ENCODE measurements at places on chromosomes 3 and 15. TPM values are rescaled to one million over a fixed set of nuclear protein-coding genes. Genes with fewer than 3 reads are reported as not detected.

GRCh38 chr3:44957986-44958385, 18.0 kb downstream of the ZDHHC3 start:
- H3K4me3 ChIP-seq, result no peak overlapping the region
- no peak for DNase-seq
- H3K27ac ChIP-seq, result no peak overlapping the region

- no peaks in the 10 kb centered on the region for H3K4me1 ChIP-seq
- peaks cover 7% of the 10 kb centered on the region for H3K27me3 ChIP-seq
- H3K27ac ChIP-seq, result no peak overlapping the region
- H3K4me3 ChIP-seq, result no peak overlapping the region
- no peaks in the 10 kb centered on the region for H3K36me3 ChIP-seq
- DNase-seq, result no peak
Measured at GRCh38 chr3:178459038-178459410, 77.2 kb upstream of the KCNMB2 start.

DNA sequence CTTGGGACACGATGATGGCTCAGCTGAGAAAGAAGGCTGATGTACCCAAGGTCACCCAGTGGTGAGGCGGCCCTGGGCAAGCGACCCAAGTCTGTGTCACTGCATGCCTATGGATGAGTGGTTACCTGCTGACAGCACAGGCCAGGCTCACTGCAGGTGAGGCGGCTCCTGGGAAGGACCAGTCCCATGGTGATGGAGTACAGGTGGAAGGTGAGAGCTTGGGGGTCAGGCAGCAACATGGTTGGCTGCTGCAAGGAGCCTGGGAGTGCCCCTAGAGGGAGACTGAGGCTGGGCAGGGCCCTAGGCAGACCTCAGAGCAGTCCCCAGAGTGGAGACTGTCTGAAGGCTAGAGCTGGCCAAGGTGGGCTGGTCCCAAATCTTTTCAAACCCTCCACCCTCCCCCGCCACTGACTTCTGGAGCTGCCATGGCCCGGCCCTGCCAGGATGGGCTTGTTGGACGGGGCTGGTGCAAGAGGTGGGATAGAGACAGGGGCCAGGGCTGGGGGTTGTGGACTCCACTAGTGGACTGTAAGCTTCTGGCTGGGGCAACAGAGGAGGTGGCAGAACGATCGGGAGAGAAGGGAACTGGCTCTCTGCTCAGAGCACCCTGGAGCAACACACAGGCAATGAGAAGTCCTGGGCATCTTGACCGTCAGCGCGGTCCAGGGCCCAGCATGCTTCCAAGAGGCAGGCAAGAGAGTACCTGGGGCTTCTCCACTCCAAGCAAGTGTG, 72.5 kb upstream of the SLC6A11 start:
- H3K27me3 ChIP-seq, result peaks cover 23% of the 10 kb centered on the region
- H3K4me1 ChIP-seq, result peaks cover 7% of the 10 kb centered on the region
- no peak overlapping the region for H3K4me3 ChIP-seq
- H3K36me3 ChIP-seq, result no peaks in the 10 kb centered on the region

GRCh38 chr3:68866157-68866556, 66.2 kb downstream of the TAFA4 start:
- no peak overlapping the region for H3K4me3 ChIP-seq
- no peaks in the 10 kb centered on the region for H3K4me1 ChIP-seq
- DNase-seq, result no peak
- no peak overlapping the region for H3K27ac ChIP-seq
- no peaks in the 10 kb centered on the region for H3K36me3 ChIP-seq

SLC9C1 gene
- total RNA-seq, result 0.24 TPM

DNA sequence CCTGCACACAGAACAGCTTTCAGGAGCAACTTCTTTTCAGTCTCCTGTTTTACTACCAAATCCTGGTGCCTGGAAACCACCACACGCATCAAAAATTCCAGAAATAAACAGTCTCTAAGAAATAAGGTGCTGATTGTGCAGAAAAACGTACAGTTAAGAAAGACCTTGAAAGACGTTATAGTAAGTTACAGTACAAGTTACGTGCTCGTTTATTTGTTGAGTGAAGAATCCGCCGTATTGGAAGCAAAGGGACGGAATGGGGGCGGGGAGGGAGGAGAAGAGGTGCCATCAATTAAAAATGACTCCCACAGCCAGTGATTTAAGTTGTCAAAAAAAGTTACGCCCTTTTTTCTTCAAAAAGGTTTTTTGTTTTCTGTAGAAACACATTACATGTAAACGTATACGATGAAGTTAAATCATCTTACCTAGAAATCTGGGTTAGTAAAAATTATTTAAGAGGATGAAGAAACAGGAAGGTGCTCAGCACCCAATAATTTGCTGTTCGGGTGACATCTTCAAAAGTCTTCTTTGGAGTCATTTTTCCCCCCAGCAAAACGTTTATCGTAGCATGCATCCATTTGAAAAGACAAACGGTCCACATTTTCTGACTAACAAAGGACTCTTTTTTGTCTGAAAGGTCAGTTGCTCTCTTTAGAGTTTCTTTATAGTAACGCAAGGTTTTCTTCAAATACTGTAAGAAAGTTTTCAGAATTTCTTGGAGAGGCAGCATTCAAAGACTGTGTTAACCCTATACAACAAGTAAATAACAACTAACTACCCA, 782 bp upstream of the UACA start:
- H3K27me3 ChIP-seq, result peaks cover 18% of the 10 kb centered on the region
- no peak overlapping the region for H3K27ac ChIP-seq
- peak overlapping the region; percentile 87 for H3K4me3 ChIP-seq

ELL3 gene
- 95.5 TPM for total RNA-seq

FGF12 gene
- total RNA-seq, result not detected

- peaks cover 51% of the 10 kb centered on the region for H3K4me1 ChIP-seq
- DNase-seq, result no peak
- H3K4me3 ChIP-seq, result no peak overlapping the region
- H3K27ac ChIP-seq, result no peak overlapping the region
- no peaks in the 10 kb centered on the region for H3K36me3 ChIP-seq
- no peaks in the 10 kb centered on the region for H3K27me3 ChIP-seq
Measured at GRCh38 chr3:45564172-45564571, 30.4 kb upstream of the LIMD1 start.

DNA sequence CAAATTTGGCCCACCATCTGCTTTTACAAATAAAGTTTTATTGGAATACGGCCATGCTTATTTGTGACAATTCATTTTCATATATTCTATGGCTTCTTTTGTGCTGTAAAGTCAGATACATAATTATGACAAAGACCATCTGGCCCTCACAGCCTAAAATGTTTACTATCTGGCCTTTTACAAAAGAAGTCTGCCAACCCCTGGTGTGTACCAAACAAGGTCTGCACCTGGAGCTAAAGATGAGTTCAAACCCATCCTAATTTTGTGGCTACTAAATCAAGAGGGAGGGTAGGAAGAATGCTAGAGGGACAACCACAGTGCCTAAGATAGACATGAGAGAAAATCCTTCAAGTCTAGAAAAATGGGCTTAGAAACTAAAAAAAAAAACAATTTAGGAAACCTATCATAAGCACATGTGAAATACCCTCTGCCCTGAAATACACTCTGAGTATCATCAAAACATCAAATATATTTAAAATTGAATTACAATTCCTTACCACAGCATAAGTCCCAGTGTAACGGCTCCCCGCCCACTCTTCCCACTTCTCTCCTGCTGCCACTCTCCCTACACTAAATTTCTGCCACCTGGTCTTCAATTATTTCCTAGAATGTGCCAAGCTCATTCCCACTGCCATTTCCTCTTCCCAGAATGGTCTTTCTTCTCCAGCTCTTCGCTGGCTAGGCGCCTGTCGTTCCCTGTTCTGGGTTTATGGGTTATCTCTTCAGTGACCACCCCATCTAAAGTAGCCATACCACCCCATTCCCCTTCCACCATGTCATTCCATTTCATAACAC, 950.7 kb upstream of the CFAP20DC start:
- peaks cover 2% of the 10 kb centered on the region for H3K27me3 ChIP-seq
- no peak overlapping the region for H3K27ac ChIP-seq
- no peaks in the 10 kb centered on the region for H3K4me1 ChIP-seq

DNA sequence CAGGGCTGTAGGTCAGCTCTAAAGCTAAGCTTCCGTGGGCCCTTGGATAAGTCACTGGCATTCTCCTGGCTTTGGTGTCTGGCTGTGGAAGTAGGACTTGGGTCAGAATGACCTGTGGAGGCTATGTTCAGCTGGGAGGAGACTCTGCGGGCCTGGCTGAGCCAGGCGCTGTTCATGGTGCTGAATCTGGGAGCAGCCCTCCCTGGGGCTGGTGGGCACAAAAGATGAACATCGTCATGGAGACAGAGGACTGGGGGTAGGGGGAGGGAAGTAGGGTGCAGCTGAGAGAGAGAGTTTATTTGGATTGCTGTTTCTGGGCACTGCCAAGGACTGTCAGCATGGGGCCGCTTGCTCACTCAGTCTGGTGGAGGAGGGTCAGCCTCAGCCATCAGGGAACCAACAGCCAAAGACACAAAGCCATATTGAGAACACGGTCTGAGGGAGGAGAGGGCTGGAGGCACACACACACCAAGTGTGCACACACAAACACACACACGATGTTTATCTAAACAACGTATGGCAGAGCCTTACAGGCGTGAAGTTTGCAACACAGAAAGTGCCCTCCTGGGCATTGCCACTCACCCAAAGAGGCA, 120.7 kb upstream of the LINGO1 start:
- no peak for DNase-seq
- no peaks in the 10 kb centered on the region for H3K4me1 ChIP-seq

All from activated B cell treated with CpG ODN at 0.5 μM for 24 hours (primary cell).